HCEC 1CT (cell line): ENCODE measurements at places on chromosomes 1 and 21.
A peak's percentile ranks its signal among the peaks of the same experiment; 100 is the strongest.

GRCh38 chr1:229621663-229622062, 4.3 kb downstream of the TAF5L start:
- peak; percentile 12 for DNase-seq

DNA sequence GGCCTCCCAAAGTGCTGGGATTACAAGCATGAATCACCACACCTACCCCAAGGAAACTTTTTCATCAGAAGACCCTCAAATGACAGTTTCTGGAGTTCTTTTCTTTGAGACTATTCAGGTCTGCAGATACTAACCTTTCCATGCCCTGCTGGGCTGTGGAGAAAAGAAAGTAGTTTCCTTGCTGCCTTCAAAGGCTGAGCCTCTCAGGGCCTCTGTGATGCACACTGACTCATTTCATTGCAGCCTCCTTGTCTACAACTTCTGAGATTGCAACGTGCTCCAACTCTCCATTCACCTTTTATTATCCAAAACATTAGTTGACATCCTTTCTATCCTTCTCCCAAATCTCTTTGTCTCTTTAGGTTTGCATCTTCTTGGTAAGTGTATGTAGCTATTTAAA, 8.8 kb upstream of the SAMSN1 start:
- DNase-seq, result no peak

DNA sequence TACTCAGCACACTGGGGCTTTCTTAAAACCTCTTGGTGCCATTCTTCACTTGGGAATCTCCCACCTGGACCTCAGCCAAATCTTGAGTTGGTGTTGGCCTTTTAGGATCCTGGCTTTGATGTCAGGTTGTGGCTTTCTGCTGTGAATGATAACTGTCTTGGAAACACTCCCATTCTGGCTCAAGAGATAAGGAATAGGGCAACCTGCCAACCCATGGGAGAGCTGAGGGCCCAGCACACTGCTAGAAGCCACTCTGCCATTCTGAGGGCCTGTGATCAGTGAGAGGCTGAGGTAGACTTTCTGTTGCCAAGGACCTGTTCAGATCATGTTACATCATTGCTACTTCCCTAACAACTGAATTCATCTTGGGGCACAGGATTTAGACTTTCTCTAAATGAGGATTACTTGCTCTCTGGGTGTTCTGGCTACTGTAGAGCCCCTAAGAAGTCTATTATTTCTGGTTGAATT, 45.8 kb downstream of the TTC39A start:
- DNase-seq, result no peak

GRCh38 chr1:228989176-228989575, 253.9 kb downstream of the RHOU start:
- no peak for DNase-seq
